ENCODE measurements at places on chromosomes 7 and 10.
A peak's percentile ranks its signal among the peaks of the same experiment; 100 is the strongest.

- DNase-seq, result no peak
These were observed 63.2 kb downstream of the KAT6B start for GRCh38 chr10:74889662-74889998.

GRCh38 chr7:93707249-93707648, 132.7 kb upstream of the CALCR start:
- DNase-seq, result no peak

GRCh38 chr10:4945766-4946717, 17.2 kb upstream of the AKR1C1 start:
- no peak for DNase-seq

- DNase-seq, result no peak
These were observed 152.5 kb downstream of the DOCK4 start for GRCh38 chr7:112053737-112054069.

DNA sequence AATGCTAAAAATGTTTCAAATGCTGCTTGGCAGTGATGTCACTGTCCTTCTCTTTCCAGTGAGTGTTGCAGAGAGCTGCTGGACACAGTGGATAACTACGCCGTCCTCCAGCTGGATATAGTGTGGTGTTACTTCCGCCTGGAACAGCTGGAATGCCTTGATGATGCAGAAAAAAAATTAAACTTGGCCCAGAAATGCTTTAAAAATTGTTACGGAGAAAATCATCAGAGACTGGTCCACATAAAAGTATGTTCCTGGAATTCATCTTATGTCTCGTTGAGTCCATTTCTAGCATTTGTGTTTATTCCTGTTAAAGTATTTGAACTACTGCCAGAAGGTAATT, 25.2 kb downstream of the NUB1 start:
- no peak for DNase-seq

GRCh38 chr10:107340326-107340725, 175.8 kb upstream of the SORCS1 start:
- no peak for DNase-seq

DNA sequence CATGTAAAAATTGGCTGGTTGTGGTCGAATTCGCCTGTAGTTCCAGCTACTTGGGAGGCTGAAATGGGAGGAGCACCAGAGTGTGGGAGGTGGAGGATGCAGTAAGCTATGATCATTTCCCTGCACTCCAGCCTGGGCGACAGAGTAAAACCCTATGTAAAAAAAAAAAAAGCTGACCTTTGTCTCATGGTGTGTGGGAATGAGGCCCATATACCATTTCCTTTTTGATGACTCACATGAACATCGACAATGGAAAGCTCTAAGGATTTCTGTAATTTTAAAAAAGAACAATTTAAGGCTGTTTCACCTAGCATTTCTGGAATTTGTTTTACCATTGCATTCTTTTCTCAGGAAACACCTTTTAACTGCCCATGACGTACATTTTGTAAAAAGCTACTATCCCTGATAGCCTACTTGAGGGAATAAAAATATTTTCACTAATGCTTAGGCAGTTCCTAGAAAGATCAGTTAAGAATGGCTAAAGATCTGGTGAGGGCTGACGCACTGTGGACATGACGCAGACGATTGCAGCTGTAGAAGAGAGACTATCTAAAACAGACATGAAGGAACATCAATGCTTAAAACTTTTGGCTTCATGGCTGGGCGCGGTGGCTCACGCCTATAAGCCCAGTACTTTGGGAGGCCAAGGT, 400.6 kb upstream of the IGFBP3 start:
- DNase-seq, result no peak

GRCh38 chr10:49504528-49504927, 34.4 kb downstream of the ERCC6 start:
- DNase-seq, result no peak

GRCh38 chr7:35495377-35495776, 199.6 kb downstream of the HERPUD2 start:
- DNase-seq, result no peak

DNA sequence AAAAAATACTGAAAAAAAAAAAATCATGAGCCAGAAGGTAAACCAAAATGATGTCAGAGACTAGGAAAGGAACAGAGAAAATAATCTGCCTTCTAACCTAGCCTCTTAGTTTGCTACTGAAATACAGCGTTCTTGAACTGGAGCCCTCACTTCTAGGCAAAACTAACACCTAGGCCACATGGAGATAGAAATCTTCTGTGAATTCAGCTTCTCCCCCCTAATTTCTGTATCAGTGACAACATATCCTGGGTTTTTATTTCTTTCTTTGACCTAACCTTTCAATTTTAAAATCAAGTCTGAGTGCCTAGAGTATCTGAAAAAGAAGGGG, 100.1 kb upstream of the GLCCI1 start:
- DNase-seq, result no peak

GRCh38 chr7:43535031-43535451, 47.9 kb upstream of the STK17A start:
- DNase-seq, result no peak

GRCh38 chr10:120381931-120382330, 75.1 kb upstream of the PLPP4 start:
- no peak for DNase-seq

GRCh38 chr10:97532935-97533671, 34.4 kb downstream of the UBTD1 start:
- DNase-seq, result no peak

GRCh38 chr10:62689712-62690111, 114.8 kb upstream of the ADO start:
- DNase-seq, result peak; percentile 64

GRCh38 chr10:22333167-22333974, 11.9 kb upstream of the SPAG6 start:
- DNase-seq, result peak; percentile 70
